ENCODE measurements at places on chromosomes 13 and 19.

DNA sequence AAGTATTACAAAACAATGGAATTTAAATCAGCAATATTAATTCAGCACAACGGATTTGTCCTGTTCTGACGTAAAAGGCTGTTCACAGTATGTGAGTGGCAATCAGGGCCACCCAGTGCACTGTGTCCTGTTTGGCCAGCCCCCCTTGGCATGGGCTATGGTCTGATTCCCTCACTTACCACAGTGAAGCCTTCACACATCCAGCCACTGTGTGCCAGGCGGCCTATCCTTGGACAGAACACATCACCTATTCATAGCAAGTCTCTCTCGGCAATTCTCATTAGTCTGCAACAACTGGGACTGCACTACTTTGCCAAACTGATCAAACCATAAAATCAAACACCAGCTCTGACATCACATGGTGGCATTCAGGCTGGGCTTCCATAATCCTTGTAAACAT is 221.5 kb upstream of the TSHZ3 start:
- DNase-seq, result no peak

GRCh38 chr19:46250076-46250735 is 20.7 kb downstream of the IGFL1 start:
- no peak for DNase-seq

GRCh38 chr13:97549201-97549600 is 115.2 kb downstream of the RAP2A start:
- DNase-seq, result no peak

DNA sequence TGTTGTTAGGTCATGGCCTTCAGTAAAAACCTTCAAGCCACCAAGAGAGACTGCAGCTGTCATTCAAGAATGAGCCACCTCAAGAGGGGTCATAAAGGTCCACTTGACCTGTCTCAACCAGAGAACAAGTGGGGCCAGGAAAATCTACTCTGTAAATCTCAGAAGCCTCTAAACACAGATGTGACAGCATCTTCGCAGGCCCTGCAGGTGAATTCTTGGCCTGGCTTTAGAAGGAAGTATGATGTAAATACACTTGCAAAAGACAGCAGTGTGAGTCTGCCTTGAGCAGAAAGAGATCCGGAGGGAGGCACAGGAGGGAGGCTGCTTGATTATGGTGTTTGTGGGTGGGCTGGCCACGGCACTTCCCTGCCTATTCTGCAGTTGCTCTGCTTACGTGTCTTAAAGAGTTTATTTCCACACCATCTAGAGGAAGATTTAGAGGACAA is 1082.9 kb downstream of the UQCRFS1 start:
- DNase-seq, result no peak

- no peak for DNase-seq
These were observed 19.7 kb downstream of the CEACAM16 start for GRCh38 chr19:44718441-44719261.

DNA sequence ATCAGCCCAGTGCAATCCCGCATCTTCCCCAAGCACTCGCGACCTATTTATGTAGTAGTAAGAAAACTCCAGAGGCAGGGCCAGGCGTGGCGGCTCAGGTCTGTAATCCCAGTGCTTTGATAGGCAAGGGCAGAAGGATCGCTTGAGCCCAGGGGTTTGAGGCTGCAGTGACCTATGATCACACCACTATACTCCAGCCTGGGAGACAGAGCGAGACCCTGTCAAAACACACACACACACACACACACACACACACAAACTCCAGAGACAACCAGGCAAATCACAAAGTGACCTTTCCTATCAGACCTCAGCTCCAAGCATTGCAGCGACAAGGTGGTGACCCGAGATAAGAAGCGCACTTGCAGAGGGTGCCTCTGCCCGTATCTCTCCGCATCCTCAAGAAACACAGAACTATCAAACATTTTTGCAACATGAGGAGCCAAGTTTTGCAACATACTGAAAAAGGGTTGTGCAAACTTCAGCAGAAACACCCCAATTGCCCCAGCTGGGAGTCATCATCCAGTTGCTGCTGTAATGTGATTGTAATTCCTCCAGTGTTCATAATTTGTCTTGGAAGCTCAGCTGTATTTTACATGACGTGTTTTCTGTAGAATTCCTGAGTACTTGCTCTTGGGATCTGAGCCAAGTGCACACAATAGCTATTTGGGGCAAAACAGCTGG is 8.7 kb upstream of the KLF2 start:
- peak; percentile 89 for DNase-seq

DNA sequence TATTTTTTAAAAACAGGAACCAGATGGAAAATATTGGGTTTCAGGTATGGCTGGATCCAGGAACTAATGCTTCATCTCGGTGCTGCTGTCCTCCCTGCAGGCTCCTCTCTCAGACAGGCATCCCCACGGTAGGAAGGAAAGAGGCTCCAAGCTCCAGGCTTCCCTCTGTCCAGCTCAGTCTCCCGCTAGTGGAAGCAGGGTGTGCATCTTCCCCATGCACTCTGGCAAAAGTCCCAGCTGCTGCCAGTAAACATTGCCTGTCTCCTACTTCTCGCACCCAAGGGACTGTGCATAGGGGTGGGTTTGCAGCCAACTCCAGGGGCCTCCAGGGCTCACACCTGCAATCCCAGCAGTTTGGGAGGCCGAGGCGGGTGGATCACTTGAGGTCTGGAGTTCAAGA is 29.2 kb downstream of the IL12RB1 start:
- no peak for DNase-seq

GRCh38 chr13:98473135-98473787 is 103.6 kb downstream of the STK24 start:
- no peak for DNase-seq

DNA sequence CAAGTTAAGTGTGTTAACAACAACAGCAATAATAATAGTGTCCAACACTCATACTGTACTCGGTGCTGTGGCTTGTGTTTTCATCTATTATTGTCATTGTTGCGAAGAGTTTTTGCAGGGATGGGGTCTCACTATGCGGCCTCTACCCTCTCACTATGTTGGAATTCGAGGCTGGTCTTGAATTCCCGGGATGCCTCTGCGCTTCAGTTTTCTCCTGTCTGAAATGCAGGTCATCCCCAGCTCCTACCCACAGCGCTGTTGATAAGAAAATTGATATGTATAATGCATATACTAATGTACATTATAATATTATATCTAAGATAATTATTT is 4.9 kb upstream of the SBK3 start:
- no peak for DNase-seq

DNA sequence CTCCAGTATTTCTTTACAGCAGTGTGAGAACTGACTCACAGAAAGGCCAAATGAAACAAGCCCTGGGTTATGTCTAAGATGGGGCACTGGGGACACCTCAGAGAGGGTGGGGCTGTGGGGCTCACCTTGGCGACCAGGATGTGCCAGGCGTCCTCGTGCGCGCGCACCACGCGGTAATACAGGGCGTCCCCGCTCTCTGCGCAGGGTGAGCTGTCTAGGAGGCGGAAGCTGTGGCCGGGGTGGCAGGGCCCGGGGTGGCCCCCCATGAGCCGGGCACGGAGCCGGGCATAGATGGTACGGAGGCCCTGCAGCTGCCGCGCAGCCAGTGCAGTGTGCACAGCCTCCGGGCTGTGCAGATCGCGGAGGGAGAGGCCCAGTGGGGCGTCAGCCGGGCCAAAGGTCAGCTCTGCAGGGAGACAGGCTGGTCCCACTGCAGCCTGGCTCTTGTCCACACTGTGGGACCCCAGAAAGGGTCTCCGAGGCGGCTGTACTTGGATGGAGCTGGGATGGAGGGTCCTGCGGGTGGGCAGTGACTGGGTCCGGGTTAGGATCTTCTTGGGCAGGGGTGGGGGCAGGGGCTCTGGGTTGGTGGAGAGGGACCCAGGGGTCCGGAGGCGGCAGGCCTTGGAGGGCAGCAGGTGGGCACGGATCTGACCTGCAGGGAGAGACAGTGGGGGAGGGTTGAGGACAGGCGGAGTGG is 3.4 kb downstream of the PEAK3 start:
- no peak for DNase-seq

DNA sequence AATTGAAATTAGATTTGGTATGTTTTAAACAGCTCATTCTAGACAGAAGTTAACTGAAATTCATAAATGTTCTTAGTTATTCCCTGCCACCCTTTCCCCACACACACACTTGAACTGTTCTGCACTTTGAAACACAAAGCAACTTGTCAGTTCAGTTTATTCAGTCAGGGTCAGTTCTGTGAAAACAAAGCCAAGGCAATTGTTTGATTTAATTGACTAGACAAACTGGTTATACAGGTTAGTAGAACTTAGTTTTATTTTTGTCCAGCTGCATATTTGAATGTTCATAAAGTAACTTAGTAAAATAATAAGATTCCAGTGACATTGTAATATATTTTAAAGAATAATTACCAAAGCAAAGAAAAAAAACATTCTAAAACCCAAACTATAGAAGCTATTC is 98.3 kb upstream of the KLF5 start:
- peak; percentile 82 for DNase-seq

DNA sequence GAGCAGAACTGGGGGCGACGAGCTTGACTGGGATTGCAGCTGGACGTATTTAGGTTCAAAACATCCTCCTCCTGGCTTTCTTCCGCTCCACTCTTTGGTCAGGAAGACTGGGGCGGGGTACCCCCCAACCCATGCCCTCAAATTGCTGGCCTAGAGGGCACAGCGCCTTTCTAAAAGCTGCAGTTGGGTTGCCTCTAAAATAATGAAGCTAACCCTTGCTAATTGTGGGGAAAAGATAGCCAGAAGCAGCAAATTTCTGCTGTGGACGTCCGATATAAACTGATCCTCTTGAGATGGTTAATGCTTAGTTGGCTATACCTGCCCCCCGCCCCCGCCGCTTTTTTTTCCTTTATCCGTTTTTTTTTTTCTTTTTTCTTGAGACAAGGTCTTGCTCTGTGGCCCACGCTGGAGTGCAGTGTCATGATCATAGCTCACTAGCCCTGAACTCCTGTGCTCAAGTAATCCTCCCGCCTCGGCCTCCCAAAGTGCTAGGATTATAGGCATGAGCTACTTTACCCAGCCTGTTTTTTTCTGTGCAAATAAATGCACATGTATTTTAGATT is 754 bp upstream of the CHERP start:
- no peak for DNase-seq

DNA sequence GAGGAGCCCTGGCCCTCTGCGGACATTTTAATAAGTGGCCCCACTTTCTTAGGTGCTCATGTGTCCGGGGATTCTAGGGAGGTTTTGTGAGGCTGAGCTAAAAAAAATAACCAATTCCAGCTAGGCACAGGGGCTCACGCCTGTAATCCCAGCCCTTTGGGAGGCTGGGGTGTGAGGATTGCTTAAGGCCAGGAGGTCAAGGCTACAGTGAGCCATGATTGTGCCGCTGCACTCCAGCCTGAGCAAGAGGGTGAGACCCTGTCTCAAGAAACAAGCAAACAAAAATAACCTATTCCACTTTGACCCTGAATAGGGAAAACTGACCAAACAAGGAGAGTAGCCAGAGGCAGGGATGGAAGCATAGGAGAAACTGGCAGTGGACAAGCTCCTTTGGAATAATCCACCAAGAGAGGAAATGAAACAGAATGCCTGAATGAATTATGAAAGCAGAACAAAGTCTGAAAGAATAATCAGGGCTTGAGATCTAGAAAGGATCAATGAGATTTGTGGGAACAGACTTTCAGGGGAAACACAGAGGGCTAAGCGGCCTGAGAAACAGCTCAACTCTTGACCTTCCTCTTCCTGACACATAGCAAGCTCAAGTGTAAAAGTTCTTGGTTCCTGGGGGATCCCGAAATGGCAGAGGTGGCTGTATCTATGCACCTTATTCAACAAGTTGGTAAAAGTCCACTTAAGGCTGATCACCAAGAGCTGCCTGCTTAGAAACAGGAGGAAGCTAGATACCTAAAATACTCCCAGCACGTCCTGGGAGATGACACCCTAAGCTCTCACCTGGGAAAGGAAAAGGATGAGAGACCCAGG is 30.1 kb upstream of the FFAR2 start:
- DNase-seq, result no peak

DNA sequence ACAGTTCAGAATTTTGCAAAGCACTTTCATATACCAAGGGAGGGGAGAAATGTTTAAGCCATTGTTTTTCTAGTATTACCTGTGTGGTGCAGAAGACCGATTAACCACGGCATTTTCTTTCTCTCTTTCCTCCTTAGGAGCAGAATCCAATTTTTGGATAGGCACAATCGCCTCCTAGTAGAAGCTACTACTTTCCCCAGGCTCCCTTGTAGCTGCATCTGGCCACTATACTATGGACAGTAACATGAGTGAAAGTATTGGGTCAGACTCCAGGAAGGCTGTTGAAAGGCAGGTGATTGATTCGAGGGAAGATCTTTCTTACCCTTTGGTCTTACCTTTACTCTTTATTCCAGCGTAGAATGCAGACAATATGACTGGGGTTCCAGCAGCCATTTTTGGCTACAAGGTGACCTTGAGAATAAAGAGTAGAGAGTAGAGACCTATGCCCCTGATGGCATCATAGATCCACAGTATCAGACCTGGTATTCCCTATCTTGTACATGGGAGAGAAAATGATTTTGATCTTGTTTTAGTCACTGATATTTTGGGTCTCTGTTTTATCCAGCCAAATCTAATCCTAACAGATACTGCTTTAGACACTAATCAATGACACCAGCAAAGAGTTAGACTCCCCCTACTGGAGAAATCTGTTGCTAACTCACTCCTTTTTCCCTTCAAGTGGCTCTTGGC is 77.0 kb downstream of the LRRC63 start:
- DNase-seq, result peak; percentile 57

DNA sequence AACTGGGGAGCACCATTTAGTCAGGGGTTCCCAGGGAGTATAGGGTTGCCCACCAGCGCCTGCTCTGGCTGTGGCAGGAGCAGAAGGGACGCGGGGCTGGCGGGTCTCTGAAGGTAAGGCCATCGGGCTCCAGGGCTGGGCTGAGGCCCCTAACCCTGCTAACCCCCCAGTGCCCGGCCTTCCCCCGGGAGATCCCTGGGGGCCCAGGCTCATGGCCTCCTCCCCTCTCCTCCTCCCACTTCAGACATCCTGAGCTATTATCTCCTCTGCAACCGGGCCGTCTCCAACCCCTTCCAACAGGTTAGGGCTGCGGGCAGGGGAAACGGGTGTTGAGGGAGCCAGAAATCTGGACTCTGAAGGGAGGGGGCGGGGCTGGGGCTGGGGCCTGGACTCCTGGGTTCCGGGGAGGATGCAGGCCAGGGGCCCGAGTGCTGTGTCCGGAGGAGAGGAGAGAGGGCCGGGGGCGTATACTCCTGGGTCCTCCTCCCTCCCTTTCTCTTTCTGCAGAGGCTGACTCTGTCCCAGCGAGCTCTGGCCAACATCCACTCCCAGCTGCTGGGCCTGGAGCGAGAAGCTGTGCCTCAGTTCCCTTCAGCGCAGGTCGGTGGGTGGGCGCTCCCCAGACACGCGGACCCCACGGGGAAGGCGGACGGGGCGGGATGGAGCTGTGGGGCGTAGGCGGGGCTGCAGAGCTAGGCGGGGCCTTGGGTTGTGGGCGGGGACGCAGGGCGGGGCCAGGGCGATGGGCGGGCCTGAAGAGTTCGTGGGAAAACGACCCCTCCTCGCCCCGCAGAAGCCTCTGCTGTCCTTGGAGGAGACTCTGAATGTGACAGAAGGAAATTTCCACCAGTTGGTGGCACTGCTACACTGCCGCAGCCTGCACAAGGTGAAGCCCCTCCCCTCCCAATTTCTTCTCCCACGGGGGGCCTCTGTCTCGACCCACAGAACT is 15.3 kb downstream of the TTYH1 start:
- DNase-seq, result peak; percentile 37
